ENCODE measurements at places on chromosomes 7 and 10. TPM values are rescaled to one million over a fixed set of nuclear protein-coding genes. Genes with fewer than 3 reads are reported as not detected.
A peak's percentile ranks its signal among the peaks of the same experiment; 100 is the strongest.

DNA sequence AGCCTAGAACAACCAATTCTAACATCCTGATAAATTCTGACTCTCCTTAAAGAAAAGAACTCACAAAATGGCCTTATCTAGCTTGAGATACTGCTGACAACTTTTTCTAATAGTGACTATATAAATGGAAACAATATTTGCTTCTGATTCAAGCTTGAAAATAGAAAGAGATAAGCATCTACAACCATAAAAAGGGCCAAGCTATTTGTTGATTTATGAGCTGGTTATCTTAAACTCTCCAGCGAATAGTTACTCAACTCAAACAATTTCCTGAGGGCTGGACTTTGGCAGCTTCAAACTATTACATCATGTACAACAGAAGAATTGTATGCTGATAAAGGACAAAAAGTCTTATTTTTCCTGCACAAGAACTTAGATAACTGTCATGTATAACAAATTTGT lies 4.6 kb downstream of the USP54 start:
- DNase-seq, result peak; percentile 89
- no peak overlapping the region for H3K4me3 ChIP-seq
- H3K4me1 ChIP-seq, result peaks cover 15% of the 10 kb centered on the region
- H3K36me3 ChIP-seq, result no peaks in the 10 kb centered on the region
- peak overlapping the region; percentile 38 for H3K27ac ChIP-seq

DNA sequence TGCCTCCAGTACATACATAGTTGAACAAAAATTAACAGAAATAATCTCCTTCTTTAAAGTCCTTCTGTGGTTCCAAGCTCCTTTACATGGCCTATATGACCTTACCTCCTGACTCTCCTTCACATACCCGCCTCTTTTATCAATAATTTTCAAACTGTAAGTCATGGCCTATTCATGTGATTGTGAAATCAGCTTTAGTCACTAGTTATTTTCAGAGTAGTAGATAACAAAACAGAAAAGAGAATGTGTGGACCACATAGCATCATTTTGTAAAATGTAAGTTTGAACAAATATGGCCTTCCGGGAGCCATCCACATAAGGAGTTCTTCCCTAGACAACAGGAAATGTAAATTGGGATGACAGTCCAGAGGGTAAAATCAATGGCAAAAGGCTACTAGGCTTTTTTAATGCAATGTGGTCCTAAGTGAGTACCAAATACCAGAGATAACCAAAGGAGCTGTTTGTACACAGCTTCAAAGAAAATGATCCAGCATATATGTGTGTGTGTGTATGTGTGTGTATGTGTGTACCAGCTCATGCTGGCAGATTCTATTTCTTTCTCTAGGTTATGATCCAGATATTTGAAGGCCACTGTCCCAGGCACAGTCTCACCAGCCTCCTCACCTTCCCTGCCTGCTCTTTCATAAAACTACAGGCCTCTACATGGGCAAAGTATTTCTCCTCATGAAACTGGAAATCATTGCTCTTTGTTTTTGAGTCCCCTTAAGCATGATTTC lies 12.3 kb upstream of the FAM133B start:
- peaks cover 17% of the 10 kb centered on the region for H3K36me3 ChIP-seq
- no peaks in the 10 kb centered on the region for H3K4me1 ChIP-seq
- H3K27ac ChIP-seq, result no peak overlapping the region
- H3K4me3 ChIP-seq, result no peak overlapping the region

- H3K27me3 ChIP-seq, result no peaks in the 10 kb centered on the region
- no peak for DNase-seq
These were observed 6.2 kb downstream of the CCDC6 start for GRCh38 chr10:59900048-59900727.

NAT16 gene
- total RNA-seq, result 0.16 TPM

GRCh38 chr7:46832136-46832535 lies 749.8 kb downstream of the TNS3 start:
- no peaks in the 10 kb centered on the region for H3K36me3 ChIP-seq
- no peak overlapping the region for H3K27ac ChIP-seq

HOXA4 gene
- total RNA-seq, result not detected

PRRT4 gene
- 0.62 TPM for total RNA-seq

DNA sequence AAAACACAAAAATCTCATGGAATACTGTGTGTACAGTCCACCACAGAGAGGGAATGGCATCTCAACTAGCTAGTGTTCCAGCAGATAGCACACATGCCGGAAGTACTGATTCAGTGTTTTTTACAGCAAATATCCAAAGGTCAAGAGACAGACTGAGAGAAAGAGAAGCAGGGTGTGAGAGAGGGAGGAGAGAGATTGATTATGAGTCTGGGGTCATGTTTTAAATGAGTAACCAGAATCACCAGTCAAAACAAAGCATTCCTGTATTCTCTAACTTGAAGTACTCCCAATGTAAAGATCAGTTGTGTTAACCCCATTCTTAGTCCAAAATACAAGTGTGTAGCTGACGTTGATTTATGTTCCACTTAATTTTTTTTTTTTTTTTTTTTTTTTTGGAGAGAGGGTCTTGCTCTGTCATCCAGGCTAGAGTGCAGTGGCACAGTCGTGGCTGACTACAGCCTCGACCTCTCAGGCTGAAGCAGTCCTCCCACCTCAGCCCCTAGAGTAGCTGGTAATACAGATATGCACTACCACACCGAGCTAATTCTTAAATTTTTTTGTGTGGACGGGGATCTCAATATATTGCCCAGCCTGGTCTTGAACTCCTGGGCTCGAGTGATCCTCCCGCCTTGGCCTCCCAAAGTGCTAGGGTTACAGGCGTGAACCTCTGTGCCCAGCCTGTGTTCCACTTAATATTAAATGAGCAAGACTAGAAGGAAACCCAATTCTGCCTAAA lies 114.2 kb downstream of the TAF3 start:
- H3K27ac ChIP-seq, result no peak overlapping the region
- peak; percentile 22 for DNase-seq
- H3K27me3 ChIP-seq, result no peaks in the 10 kb centered on the region
- no peak overlapping the region for H3K4me3 ChIP-seq
- no peaks in the 10 kb centered on the region for H3K4me1 ChIP-seq

GPRIN2 gene
- total RNA-seq, result 2.2 TPM

GRCh38 chr10:13693783-13694700 lies 107.3 kb downstream of the PRPF18 start:
- no peaks in the 10 kb centered on the region for H3K4me1 ChIP-seq
- H3K27ac ChIP-seq, result no peak overlapping the region
- DNase-seq, result no peak
- H3K27me3 ChIP-seq, result no peaks in the 10 kb centered on the region
- no peak overlapping the region for H3K4me3 ChIP-seq

- no peak overlapping the region for H3K27ac ChIP-seq
- no peaks in the 10 kb centered on the region for H3K36me3 ChIP-seq
- H3K4me3 ChIP-seq, result no peak overlapping the region
- H3K4me1 ChIP-seq, result no peaks in the 10 kb centered on the region
- H3K27me3 ChIP-seq, result no peaks in the 10 kb centered on the region
These were observed 311.9 kb upstream of the GNAI1 start for GRCh38 chr7:79822620-79823240.

- H3K4me3 ChIP-seq, result no peak overlapping the region
- H3K27me3 ChIP-seq, result no peaks in the 10 kb centered on the region
- H3K4me1 ChIP-seq, result peaks cover 4% of the 10 kb centered on the region
- no peaks in the 10 kb centered on the region for H3K36me3 ChIP-seq
These were observed 538.5 kb downstream of the SUGCT start for GRCh38 chr7:40673285-40673684.

GRCh38 chr7:117325836-117326235 lies 3.0 kb upstream of the WNT2 start:
- peaks cover 25% of the 10 kb centered on the region for H3K4me1 ChIP-seq
- no peak overlapping the region for H3K4me3 ChIP-seq
- no peak overlapping the region for H3K27ac ChIP-seq
- no peaks in the 10 kb centered on the region for H3K36me3 ChIP-seq
- DNase-seq, result peak; percentile 72
- peaks cover 29% of the 10 kb centered on the region for H3K27me3 ChIP-seq

PILRA gene
- 2.3 TPM for total RNA-seq

- H3K4me3 ChIP-seq, result peak within 1 kb of the TSS; percentile 83
- DNase-seq, result peak; percentile 76
- H3K27ac ChIP-seq, result peak within 1 kb of the TSS; percentile 89
- H3K4me1 ChIP-seq, result peaks cover 7% of the 10 kb centered on the region
- no peaks in the 10 kb centered on the region for H3K36me3 ChIP-seq
These were observed at the start of gene FKBP9 for GRCh38 chr7:32957326-32958045. Gene FKBP9 (plus strand): TSS chr7:32957440. CDS start chr7:32957574, 134 bp downstream.

DNA sequence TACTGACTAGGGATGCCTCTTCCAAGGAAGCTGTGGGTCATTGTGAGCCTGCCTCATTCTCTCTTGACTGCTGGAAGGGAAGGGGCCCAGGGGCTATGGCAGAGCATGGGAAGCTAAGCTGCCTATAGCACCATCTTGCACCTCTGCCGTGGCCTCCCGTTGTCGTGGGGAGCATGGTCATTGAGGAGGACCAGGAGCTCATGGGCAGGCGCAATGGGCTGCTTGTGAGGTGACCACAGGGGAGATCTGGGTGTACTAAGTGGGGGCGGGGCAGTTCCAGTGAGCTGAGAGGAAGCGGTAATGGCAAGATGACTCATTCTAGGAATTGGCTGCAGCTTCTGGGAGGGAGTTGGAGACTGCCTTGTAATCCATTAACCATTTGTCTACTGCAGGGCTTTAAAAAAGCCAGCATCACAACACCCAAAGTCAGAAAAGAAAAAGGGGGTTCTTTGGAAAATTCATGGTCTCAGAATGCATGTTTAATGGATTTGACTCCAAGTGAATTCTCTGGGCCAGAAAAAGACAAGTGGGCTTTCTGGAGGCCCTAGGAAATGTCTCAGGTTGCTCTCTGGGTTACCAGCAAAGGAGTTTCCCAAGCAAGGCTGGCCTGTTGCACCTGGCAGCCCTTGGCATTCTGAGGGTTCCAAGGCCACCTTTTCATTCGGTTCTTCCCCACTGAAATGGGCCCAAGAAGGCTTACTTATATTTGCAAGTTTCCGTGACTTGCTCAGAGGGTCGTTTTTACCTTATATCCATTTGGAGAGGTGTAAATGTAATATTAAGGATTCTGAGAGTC lies 3.6 kb downstream of the DUSP5 start:
- H3K27ac ChIP-seq, result peak overlapping the region; percentile 93
- H3K4me1 ChIP-seq, result peaks cover 61% of the 10 kb centered on the region
- peak overlapping the region; percentile 75 for H3K4me3 ChIP-seq
- peaks cover 27% of the 10 kb centered on the region for H3K36me3 ChIP-seq
- no peaks in the 10 kb centered on the region for H3K27me3 ChIP-seq

GRCh38 chr10:58023341-58024073 lies 244.2 kb downstream of the IPMK start:
- H3K4me1 ChIP-seq, result peaks cover 17% of the 10 kb centered on the region
- H3K27me3 ChIP-seq, result no peaks in the 10 kb centered on the region
- H3K27ac ChIP-seq, result peak overlapping the region; percentile 89
- peak; percentile 90 for DNase-seq

- H3K4me3 ChIP-seq, result no peak overlapping the region
- no peaks in the 10 kb centered on the region for H3K27me3 ChIP-seq
- no peak overlapping the region for H3K27ac ChIP-seq
- no peaks in the 10 kb centered on the region for H3K36me3 ChIP-seq
- no peak for DNase-seq
These were observed 12.4 kb upstream of the SAMD8 start for GRCh38 chr10:75098902-75099673.

GRCh38 chr10:86225103-86225782 lies 141.4 kb downstream of the GRID1 start:
- no peaks in the 10 kb centered on the region for H3K27me3 ChIP-seq
- peaks cover 12% of the 10 kb centered on the region for H3K4me1 ChIP-seq
- H3K27ac ChIP-seq, result peak overlapping the region; percentile 56
- H3K4me3 ChIP-seq, result no peak overlapping the region

MORN4 gene
- 16.2 TPM for total RNA-seq

GRCh38 chr7:37425498-37425897 lies 23.2 kb downstream of the ELMO1 start:
- no peak overlapping the region for H3K4me3 ChIP-seq
- no peaks in the 10 kb centered on the region for H3K27me3 ChIP-seq
- H3K36me3 ChIP-seq, result no peaks in the 10 kb centered on the region
- no peak overlapping the region for H3K27ac ChIP-seq
- no peaks in the 10 kb centered on the region for H3K4me1 ChIP-seq
- no peak for DNase-seq

DNA sequence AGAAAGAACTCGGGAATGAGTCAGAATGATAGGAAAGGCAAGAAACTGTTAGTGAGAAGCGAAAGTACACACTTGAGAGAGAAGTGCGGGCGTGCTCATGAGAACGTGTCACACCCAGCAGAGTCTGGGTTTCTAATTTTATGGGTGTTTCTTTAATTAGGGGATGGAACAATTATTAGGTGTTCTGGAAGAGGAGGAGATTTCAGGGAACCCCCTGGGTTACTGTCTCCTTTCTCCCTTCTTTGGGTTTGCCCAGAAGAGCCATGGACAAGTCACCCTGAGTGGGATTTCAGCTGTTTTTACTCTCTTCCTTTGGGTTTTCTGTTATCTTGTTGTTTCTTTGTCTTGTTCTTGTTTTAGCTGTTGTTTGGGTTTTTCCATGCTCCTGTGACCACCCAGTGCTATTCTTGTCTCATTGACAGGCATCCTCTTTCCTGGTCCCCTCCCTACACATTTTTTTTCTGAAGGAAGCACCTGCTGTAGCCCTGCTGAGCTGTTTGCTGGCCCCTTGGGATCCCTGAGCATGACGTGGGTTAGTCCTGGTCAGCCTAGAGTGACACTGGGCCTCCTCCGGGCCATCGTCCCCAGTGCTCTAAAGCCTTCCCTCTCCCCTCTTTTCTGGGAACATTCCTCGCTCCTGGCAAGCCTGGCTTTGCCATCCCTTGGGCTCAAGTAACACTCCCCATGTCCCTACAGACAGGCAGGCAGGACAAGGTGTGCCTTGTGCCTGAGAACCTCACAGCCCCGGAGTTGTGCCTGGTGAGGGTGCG lies 3.5 kb downstream of the SH2D4B start:
- no peaks in the 10 kb centered on the region for H3K27me3 ChIP-seq
- H3K36me3 ChIP-seq, result no peaks in the 10 kb centered on the region
- no peak overlapping the region for H3K4me3 ChIP-seq
- H3K4me1 ChIP-seq, result peaks cover 7% of the 10 kb centered on the region
- DNase-seq, result no peak

GRCh38 chr7:101814081-101814990 lies 3.1 kb upstream of the CUX1 start:
- peaks cover 7% of the 10 kb centered on the region for H3K27me3 ChIP-seq
- peak overlapping the region; percentile 62 for H3K4me3 ChIP-seq
- DNase-seq, result no peak
- H3K4me1 ChIP-seq, result peaks cover 9% of the 10 kb centered on the region
- H3K36me3 ChIP-seq, result no peaks in the 10 kb centered on the region

DNA sequence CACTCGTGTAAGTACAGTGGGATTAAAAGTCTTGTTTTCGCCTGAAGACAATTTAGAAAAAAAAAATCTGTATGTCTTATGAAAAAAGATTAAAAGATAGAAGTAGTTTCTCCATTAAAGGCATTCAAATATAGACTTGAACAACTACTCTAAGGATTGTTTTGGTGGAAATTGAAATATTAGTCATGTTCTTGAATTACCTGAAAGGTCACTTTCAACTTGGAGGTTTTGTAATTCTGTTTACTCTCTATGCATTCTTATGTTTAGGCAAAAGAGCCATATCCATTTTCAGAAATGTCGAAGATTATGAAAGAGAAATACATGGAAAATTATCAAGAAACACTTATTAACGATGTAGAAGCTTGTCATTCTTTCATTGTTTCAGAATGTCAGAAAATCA lies 373.7 kb downstream of the ARL4A start:
- H3K36me3 ChIP-seq, result no peaks in the 10 kb centered on the region
- H3K27me3 ChIP-seq, result no peaks in the 10 kb centered on the region
- H3K4me3 ChIP-seq, result no peak overlapping the region
- no peaks in the 10 kb centered on the region for H3K4me1 ChIP-seq

GRCh38 chr10:60099998-60100747 lies 193.8 kb upstream of the CCDC6 start:
- H3K27me3 ChIP-seq, result no peaks in the 10 kb centered on the region
- no peak overlapping the region for H3K4me3 ChIP-seq
- no peaks in the 10 kb centered on the region for H3K4me1 ChIP-seq
- H3K27ac ChIP-seq, result no peak overlapping the region
- peak; percentile 32 for DNase-seq

ITPRID1 gene
- not detected for total RNA-seq
